ENCODE measurements at places on chromosomes 1 and 21.

- DNase-seq: no peak
Observed at GRCh38 chr21:25893191-25893590, 158.4 kb downstream of the GABPA start.

GRCh38 chr1:159040893-159041724 is 31.4 kb downstream of the IFI16 start:
- no peak for DNase-seq

- no peak for DNase-seq
Observed at GRCh38 chr1:64393790-64394189, 76.1 kb upstream of the CACHD1 start.

DNA sequence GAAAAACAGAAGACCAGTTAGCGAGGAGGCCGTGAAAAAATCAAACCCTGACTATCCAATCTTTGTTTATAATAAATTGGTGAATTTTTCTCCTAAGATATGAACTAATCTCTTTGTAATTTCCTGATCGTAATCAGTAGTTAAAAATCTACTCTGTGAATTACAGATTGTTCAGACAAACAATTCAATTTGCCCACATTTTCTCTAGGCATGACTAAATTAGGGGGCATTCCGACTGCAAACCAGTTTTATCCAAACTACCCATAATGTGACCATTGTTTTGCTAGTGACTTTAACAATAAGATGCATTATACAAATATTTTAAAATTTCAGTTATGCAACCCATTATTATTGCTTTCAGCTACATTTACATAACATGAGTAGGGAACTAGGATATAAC is 546.9 kb upstream of the ADAMTS5 start:
- no peak for DNase-seq

- DNase-seq: no peak
Observed at GRCh38 chr1:231041719-231042261, 1.7 kb upstream of the FAM89A start.

DNA sequence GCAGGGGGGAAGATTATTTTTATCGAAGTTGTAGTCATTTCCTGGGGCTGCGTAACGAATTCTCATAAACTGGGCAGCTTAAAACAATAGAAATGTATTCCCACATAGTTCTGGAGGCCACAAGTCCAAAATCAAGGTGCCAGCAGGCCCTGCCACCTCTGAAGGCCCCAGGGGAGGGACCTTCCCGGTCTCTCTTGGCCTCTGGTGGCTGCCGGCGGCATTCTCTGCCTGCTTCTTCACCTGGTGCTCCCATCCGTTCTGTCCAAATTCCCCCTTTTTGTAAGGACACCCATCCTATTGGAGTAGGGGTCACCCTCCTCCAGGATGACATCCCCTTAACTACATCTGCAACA is 92.8 kb downstream of the PDE9A start:
- no peak for DNase-seq

DNA sequence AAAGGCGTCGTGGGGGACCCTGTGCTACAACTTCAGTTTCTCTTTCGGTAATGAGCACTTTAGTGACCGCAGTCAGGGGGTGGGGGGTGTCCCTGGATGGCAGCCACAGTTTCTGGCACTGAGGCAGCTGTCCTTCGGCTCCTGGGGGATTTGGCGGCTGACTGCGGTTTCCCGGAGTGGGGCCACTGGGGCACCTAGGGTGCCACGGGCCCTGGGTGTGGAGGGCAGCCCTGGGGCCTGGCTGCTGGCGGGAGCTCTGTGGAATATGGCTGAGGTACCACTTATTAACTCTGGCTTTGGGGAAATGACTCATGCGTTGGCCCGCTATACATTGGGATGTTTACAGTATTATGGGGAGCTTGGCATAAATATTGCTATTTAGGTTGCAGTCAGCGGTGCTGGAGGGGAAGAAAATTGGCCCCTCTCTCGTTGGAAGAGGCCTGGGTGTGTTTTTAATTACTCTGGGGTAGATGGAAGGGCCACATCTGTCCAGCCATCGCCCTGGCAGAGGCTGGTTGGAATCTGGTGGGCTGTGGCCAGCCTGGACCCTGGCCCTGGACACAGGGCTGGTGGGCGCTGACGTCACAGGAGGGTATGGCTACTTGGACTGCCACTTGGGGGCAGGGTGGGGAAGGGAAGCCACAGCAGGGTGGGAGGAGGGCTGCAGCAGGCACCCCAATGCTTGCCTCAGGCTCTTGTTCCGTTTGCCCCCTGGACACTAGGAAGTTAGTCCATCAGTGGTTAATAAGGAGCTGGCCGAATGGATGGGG is 2.0 kb downstream of the EPHB2 start:
- DNase-seq: peak; percentile 32

DNA sequence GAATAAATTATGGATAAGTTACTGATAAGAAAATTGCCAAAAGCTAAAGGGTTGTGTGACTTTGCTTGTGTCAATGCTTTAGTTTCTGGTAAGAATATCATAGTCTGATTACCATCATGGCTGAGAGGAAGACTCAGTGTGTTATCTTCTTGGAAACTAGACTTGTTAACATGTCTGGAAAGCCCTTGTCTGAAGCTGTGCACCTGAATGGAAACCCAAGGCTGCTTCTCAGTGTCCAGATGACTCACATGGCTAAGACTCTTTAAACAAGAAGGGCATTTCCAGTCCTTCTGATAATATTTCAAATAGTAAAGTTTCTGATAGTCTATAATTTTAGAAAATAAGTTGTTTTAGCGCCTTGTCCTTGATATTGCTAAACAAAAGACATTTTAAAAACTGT is 1092.7 kb downstream of the PLA2G4A start:
- DNase-seq: peak; percentile 28

DNA sequence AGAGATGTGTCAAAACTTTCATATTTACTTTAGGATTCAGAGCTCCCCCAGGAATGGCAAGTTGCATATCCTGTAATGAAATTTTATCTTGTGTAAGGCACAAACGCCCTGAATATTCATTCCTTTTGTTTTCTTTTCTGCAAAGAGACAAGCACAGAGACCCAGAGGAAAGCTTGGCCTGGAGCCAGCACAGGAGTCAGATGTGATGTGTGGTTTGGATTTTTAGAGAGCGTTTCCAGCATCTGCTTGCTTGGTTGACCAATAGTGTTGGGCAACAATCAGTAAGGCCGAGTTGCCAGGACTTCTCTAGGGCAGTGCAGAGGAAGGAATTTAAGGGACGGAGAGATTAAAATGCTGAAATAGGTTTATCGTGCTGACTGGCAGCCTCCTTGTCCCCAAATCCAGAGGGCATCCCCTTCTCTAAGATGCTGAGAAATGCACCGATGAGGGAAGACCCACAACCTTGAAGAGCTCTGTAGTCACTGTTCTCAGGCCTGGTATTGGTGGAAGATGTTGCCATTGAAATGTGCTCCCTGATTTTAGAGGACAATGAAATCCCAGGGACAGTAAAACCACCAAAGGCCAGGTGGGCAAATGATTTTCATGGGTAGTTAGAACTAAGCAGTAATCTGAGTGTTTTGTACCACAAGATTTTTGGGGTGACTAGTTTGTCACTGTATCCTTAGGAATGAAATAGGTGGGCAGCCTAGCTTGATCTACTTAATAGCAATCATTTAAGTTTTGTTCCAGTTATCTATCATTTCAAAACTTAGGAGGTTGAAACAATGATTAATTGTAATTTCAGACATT is 37.9 kb upstream of the RHOU start:
- peak; percentile 89 for DNase-seq

DNA sequence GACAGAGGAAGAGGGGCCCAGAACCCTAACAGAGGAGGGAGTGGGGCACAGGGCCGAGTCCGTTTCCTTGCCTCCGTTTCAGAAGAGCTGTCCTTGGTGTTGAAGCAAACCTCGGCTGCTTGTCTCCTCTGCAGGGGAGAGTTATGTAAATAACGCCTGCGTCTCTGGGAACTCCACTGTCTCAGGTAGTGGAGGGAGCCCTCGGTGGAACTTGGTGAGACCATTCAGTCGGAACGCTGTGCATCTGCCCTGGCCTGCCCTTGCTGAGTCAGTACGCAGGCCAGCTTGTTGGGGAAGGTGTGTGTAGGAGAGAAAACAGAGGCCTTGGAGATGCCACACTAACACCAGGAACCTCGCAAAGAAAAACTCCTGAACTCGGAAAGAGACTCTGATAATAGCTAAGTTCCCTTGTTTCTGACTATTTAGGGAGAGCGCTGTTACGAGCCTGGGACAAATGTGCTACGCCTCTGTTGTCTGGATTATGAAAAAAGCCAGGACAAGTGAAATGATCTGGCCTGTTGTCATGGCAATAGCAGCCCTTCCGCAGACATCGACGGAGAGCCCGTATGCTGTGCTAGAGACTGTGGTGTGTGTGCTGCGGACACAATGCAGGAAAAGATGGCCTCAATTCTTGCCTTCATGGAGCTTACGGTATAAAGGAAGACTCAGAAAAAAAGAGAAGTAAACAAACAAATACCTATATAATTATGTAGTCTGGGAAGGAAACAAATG is 94.6 kb upstream of the AKT3 start:
- peak; percentile 64 for DNase-seq

Measured in iris pigment epithelial cell (primary cell).